ENCODE measurements at places on chromosomes 3 and 15.
A peak's percentile ranks its signal among the peaks of the same experiment; 100 is the strongest.

- peak; percentile 75 for DNase-seq
These were observed 158.3 kb upstream of the CGNL1 start for GRCh38 chr15:57217778-57218598.

DNA sequence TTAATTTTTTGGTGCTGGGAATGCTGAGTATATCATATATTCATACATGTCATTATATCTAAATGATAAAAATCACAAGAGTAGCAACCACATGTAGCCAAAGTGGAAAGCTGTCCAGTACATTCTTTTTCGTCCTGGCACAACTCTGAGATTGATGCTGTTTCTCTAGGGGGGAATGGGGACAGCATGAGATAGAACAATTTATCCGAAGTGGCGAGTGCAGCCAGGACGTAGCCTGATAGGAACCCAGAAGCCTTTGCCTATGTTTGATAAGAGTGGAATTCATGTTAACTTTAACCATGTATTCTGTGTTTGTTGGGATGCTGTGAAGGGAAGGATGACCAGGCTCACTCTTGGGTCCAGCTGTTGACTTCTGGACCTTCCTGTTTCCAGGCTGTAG, 20.9 kb downstream of the PTPRG start:
- DNase-seq, result no peak

DNA sequence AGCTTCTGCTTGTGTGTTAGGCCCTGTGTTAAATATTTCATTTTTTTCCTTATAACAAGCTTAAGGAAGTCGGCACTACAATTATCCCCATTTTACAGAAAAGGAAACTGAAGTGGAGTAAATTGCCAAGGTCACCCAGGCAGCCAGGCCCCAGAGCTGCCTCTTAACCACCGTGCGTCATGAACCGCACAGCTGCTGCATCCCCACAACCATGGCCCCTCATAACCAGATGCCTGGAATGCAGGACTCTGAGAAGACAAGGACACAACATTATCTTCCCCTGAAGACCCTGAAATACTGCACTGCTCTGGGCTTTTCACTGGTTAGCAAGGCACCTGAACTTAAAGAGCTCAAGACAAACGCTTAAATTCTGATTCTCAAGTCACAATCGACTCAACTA, 14.6 kb downstream of the LRIG1 start:
- peak; percentile 82 for DNase-seq

- DNase-seq, result no peak
These were observed 291.4 kb upstream of the UMPS start for GRCh38 chr3:124438813-124439212.

- DNase-seq, result no peak
These were observed 170.2 kb downstream of the KCNMB2 start for GRCh38 chr3:178706411-178706810.

DNA sequence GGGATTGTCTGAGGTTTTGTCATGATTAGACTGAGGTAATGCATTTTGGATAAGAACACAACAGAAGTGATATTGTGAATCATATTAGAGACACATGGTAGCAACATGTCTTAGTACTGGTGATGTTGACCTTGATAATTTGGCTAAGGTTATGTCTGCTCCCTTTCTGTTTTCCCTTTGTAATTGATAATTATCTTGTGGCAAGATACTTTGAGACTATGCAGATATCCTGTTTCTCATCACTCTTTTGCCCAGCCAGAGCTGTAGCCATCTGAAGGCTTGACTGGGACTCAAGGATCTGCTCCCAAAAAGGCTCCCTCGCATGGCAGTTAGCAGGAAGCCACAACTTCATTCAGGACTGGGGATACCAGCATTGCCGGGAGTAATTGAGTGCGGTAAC, 35.3 kb upstream of the LARS2 start:
- DNase-seq, result no peak

- DNase-seq, result peak; percentile 66
These were observed 136.7 kb downstream of the SMAD6 start for GRCh38 chr15:66838671-66839239.

DNA sequence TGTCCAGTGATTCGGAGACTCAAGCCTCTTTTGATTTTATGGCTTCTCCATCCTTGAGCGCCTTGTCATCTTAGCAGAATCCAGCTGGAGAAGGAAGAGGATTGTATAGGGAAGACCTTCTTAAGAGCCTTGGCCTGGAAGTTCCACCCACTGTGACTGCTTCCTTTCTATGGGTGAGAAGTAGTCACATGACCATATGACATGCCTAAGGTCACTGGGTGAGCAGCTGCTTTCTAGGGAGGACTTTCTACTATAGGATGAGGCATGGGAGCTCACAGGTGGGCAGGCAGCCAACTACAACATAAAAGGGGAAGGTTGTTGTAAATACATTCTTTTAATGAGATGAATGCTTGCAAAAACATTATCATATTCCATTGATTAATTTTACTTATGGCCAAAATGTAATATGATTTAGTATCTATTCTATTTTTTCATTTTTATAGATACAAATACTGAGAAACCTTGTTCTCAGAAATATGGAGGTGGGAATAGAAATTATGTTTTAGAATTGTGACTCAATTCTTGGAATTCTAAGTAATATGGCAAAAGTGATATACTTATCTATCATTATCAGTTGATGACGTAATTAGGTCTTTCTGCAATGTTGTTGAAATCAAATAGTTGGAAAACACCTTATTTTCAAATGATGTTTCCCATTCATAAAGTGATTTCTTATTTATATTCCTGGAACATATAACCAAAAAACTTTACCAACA, 53.6 kb upstream of the MINAR1 start:
- DNase-seq, result peak; percentile 19

DNA sequence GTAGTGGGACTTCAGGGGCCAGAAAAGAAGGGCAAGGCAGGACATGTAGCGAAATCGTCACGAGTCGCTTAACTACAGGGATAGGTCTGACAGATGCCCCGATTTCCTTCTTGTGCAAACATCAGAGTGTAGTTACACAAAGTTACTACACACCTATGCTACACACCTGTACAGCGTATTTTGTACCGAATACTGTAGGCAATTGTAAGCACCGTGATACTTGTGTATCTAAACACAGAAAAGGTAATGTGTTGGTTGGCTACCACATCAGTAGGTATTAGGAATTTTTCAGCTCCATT, 515 bp upstream of the MTHFS start:
- peak; percentile 25 for DNase-seq

Data from fibroblast of lung (primary cell).